NCI-H187 treated with DMSO at 0.1 percent for 48 hours (cell line): ENCODE measurements at places on chromosomes 4 and X.
A peak's percentile ranks its signal among the peaks of the same experiment; 100 is the strongest.

- DNase-seq, result no peak
Measured at GRCh38 chr4:145554691-145555090, 64.5 kb upstream of the MMAA start.

DNA sequence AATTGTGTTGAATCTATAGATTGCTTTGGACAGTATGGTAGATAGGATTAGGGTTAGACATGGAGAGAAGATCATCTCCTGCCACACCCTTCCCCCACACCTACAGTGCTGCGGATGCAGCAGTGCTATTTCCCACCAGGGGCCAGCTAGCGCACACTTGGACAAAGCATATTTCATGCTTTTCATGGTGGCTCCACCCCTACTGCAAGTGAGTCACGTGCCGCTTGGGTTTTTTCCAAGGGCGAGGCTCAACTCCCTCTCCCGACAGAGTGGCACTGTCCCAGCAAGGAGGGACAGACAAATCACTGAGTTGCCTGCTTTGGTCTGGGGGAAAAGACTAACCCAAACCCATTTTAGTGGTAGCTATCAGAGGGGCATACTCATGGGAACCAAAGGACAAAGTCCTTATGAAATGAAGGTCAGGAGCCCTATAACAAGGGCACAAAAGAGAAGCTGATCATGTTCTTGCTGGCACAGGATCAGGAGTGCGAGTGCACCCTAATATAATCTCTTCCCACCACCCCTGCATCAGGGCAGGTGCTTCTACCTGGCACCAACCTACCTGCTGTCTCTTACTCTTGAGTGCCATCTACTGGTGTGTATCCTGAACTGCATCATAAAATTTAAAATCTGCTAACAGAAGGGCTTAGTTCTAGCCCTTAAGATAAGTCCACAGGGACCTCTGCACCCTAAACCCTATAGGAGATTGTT is 55.1 kb upstream of the PGAM4 start:
- DNase-seq, result no peak

GRCh38 chr4:185559915-185560281 is 24.6 kb upstream of the PDLIM3 start:
- DNase-seq, result no peak

GRCh38 chr4:152997288-152997687 is 61.2 kb downstream of the FHDC1 start:
- DNase-seq, result no peak

GRCh38 chrX:110004215-110004614 is 1.3 kb downstream of the TMEM164 start:
- DNase-seq, result no peak

DNA sequence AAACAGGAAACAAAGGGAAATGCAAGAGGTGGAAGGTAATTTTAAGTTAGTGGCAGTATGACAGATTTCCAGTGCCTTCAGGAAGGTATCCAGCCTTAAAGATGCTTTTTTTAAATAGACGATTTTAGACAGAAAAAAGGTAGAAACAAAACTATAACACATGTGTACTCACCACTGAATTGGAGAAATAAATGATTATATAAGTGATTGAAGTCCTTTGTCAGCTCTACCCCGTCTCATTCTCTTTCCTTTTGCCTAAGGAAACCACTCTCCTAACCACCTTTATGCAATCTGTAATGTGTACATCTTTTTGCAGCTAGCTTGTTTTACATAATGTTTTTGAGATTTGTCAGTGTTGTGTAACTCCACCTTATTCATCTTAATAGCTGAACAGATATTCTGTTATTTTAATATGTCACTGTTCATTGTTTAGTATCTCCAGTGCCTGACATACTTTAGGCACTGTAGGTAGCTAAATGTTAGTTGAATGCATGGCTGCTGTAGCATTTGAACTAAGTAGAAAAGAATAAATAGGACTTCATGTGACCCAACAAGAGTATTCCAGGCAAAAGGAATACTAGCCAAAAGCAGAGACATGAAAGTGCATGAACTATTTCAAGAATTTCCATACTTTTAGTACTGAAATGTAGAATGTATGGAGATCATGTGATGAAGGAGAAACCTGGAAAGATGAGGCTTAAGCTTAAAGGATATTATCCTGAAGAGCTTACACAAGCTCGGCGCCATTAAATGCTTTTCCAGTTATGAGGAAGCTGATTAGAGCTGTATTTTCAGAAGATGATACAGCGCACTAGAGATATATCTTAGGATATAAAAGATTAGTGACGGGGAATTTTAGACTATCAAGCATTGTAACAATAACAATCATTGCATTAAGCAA is 865 bp downstream of the FAM200B start:
- DNase-seq, result no peak

DNA sequence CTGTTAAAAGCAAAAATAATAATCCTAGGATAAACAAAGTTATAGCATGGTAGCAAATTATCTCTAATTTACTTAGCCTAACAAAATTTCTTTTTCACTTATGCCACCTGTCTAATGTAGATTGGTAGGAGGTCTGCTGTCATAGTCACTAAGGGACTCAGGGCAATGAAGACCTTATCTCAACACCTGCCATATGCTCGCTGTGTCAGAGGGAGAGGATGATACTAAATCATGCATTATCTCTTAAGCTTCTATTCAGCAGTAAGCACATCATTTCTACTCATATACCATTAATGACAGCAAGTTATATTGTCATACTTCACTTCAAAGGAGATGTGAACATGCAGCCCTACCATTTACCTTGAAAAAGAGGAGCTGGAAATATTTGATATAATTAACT is 44.1 kb downstream of the AFM start:
- no peak for DNase-seq

DNA sequence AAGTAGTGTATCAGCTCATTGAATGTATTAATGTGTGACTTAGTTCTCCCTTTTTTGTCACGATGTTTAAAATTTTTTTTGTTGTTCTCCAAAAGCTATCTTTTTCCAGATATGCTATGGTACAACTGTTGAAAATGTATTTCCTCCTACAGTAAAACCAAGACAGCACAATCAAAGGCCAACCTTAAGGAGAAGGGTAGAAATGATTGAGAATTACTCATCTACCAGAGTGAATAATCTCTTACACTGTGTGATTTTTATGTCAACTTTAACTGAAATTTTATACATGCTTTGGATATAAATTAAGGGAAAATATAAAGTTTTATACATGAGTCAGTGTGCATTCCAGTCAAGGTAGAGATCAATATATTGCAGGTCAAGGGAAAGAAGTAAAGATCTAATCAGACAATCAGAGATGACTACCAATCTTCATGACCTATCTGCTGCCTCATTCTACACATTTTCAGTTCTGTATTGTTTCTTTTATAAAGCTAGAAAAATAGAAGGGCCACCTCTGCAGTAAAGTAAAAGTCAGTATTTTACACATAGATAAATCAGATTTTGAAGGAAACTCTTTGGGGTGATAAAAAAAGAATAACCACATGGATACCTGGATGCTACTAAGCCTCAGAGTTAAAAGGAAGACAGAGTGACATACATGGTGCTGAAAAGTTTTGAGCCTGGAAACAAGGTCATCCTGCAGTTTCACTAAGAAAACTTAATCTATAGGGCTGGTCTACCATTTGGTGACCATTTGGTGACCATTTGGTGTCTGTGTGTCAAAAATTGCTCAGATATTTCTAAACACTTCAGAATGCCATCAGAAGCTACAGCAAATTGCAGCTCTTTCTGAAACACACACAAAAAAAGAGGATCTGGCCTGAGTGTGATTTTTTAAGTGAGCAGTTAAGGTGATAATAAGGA is 1.6 kb downstream of the FAM13A start:
- no peak for DNase-seq

DNA sequence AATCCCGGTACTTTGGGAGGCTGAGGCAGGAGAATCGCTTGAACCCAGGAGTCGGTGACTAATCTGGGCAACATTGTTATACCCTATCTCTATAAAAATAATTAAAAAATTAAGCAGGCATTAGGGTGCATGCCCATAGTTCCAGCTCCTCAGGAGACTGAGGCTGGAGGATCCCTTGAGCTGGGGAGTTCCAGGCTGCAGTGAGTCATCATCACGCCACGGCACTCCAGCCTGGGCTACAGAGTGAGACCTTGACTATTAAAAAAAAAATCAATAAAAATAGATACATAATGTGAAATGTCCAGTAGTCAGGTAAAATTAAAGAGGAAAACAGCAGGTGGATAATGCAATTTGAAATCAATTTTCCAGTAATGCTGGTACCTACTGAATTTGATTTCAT is 14.6 kb downstream of the ADGRL3 start:
- DNase-seq, result no peak

DNA sequence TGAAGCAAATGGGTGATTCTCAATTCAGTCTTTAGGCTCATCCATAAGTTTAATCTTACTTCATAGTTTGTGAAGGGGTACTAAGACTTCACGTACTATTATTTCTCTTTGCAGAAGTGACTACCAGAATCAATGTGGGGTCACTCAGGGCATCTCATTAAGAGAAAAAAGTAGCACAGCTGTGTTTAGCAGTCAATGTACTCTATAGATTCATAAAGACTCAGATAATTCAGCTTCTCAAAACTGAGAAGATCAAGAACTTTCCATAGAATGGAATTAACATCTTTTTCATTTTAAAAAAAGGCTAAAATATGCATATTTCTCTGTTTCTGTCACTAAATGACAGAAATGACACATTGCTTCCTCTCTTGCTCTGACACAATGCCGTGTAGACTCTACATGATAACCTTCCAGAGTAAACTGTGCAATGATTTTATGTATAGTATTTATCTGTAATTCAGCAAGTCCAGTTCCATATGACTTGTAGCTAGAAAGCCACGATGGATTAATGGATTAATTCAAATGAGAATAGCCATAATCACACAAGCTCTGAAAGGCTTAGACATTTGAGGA is 20.3 kb upstream of the LSM6 start:
- DNase-seq, result no peak

GRCh38 chr4:153731239-153731638 is 28.6 kb downstream of the RNF175 start:
- DNase-seq, result no peak

DNA sequence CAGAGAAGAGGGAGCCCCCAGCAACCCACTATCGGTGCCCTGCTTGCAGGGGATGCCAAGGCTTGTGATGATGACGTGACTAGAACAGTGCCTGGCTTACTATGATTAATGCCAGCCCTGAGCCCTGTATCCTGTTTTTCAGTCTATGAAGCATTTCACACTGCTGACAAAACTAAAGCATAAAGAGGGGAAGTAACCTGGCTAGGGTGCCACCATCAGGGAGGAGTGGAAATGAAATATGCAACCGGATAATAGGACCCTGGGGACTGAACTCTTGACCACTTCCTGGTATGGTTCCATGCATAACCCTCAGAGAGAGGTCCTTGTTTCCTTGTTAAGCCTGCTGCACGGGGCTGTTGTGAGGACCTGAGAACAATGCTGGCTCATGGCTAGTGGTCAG is 50.3 kb downstream of the MED28 start:
- no peak for DNase-seq

- no peak for DNase-seq
Measured at GRCh38 chr4:10750714-10751113, 66.1 kb upstream of the CLNK start.

DNA sequence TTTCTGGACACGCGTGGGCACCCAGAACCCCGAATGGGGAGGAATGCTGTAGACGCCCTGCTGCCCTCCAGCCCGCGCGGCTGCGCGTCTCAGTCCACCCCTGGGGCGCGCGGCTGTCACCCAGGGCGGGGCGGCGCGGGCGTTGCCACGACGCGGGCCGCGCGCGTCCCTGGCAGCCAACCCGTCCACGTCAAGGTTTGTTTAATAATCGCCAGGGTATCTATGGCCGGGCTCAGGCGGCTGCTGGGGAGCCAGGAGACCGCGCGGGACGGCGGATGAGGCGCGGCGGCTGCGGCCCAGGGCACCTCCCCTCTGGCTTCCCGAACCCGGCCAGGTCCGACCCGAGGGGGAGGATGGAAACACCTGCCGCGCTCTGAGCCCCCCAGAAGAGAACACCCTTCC is at the start of gene SPATA18:
TSS of gene SPATA18 (plus strand) at position 92 of the 402 bp plus-strand sequence. CDS start 401 bp downstream, outside the sequence.
- DNase-seq, result no peak

- DNase-seq, result no peak
Measured at GRCh38 chrX:39176105-39176504, 374.8 kb downstream of the MID1IP1 start.

DNA sequence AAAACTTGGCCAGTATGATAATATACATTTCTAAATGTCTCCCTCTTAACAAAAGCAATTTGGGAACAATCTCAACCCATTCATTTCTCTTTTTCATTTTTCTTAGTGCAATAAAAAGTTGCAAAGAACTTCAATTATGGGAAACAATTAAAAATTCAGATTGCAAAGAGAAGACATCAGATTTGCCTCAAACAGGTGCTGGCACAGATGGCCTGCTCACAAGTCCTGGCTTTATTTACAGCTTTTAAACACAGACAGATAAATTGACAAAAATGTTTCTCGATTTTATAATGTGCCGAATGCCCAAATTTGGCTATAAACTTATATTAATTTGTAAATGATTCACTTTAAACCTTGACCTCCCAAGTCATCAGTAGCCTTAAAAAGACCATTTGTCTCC is 28.7 kb downstream of the SLC4A4 start:
- no peak for DNase-seq

GRCh38 chrX:2693113-2694002 is 2.3 kb downstream of the CD99 start:
- DNase-seq, result no peak

DNA sequence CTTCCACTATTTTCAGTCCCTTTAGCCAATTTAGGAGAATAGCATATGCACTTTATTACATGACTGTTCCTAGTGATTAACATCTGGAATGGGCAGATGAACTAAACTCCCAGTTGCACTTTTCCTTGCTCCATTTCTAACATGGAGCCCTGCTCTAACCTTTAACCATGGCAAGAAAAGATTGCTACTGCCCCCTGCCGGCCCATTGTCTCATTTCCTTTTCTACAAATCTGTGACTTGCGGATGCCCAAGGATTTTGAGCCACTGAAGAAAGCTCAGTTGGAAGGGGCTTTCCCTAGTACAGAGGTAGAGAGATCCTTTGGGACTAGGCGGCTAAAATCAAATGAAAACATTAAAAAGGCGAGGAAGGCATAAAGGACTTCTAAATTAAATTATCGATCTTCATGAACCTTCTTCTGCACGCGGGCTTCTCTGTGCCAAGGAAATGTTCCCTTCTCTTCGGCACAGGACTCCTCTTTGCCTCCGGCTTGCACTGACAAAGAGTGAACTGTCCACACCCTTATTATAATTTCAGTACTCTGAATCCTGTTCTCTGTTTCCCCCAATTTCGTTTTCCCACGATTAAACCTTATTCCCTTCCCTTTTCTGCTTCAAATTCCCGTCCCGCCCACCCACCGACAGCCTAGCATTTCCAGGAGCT is 577 bp upstream of the GLRA2 start:
- DNase-seq, result peak; percentile 1
